Central memory CD4-positive, alpha-beta T cell (primary cell): ENCODE measurements at places on chromosomes 12 and 14.

- DNase-seq, result peak; percentile 62
Measured at GRCh38 chr12:122081697-122082221, 3.2 kb downstream of the MLXIP start.

DNA sequence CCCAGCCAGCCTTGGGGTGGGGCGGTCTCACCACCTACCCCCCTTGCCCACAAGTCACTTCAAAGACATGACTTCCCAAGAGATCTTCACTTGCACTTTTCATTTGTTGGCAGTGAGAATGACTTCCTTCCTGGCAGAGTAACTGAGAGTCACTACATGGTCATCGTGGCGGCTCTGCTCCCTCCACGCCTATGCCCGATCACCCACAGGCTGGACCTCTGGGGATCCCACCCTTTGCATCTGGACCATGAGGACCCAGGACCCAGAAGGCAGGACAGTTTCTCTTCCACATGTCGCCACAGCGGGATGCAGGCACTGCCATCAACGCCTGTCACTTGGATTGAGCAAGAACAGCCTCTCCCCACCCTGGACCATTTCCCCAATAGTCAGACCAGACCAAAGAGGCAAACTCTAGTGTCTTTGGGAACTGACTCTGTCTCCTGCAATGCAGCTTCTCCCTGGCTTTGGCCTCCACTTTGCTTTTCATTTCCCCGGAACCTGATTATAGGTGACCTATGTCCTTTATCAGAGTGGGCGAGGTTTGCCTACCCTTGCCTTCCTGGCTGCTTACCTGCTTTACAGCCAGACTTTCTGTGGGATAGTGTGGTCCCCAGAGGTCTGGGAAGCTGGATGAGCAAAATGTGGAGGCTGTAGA, 3.6 kb downstream of the VDR start:
- DNase-seq, result peak; percentile 9

GRCh38 chr12:95225645-95226212, 8.1 kb downstream of the VEZT start:
- DNase-seq, result no peak

GRCh38 chr14:21536418-21537089, 10.4 kb upstream of the SALL2 start:
- no peak for DNase-seq

DNA sequence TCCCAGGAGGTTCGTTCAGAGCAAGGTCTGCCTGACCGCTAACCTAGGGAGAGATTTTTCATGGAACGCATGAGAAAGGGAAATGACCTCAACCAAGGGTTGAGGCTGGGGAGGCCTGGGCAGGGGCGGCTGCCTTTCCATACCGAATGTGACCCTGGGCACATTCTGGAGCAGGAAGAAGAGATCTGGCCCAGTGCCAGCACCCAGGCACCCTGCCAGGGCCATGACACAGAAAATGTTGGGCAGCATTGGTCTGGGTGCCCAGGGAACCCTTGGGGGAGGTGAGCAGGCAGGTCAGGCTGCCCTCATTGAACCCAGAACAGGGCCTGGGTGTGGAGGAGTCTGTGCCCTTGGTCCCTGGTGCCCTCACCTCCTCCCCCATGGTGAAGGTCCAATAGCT, 106.8 kb downstream of the CALM1 start:
- DNase-seq, result no peak

DNA sequence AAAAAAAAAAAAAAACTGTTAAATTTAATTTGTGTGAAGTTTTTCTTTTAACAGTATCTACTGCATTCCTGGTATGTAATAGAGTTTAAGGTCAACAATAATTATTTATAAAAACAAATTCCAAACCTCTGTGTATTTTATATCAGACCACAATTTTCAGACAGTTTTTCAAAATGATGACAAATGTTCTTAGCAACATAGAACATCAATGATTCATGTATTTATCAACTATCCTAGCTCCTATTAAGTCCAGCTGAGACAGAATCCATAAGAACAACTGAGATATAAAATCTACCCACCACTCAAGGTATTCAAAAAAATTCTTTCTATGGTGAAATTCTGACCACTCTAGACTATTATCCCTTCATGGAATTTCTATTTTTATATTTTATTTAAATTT, 144.5 kb downstream of the EPS8 start:
- DNase-seq, result no peak

DNA sequence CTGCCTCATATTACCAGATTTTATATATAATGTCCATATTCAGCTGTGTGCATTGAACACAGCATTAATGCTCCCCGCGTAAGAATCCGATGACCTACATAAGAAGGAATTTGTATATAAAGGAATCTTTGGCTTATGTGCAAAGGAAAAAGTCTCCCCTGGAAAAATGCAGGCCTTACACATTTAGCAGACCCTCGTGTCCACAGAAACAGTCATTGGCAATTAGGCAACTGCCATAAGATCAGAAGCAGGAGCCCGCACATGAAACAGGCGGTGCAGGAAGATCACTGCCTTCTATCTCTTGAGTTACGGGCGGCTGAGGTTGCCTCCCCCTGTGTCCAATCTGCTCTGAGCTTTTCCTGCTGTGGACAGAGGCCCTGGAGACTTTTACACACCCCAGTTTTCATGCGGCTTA, 63.2 kb upstream of the RFX4 start:
- DNase-seq, result no peak

GRCh38 chr14:78631551-78631950, 461.4 kb downstream of the NRXN3 start:
- no peak for DNase-seq

GRCh38 chr14:38791862-38792261, 311.2 kb downstream of the SEC23A start:
- no peak for DNase-seq

- no peak for DNase-seq
Measured at GRCh38 chr14:103199124-103199523, 75.9 kb downstream of the TNFAIP2 start.

DNA sequence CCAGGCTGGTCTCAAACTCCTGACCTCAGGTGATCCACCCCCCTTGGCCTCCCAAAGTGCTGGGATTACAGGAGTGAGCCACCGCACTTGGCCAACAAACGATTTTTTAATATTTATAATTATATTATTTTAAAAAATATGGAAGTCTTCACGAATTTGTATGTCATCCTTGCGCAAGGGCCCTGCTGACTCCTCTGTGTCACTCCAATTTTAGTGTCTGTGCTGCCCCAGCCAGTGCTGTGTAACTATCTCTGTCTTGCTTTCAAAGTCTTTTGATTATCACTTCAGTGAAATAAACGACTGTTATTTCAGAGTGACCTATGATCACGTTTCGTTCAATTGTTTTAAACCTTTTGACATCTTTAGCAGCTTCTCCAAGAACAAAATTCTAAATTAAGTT, 13.1 kb upstream of the MMP17 start:
- DNase-seq, result no peak

GRCh38 chr12:30774599-30774998, 19.8 kb upstream of the CAPRIN2 start:
- DNase-seq, result no peak

DNA sequence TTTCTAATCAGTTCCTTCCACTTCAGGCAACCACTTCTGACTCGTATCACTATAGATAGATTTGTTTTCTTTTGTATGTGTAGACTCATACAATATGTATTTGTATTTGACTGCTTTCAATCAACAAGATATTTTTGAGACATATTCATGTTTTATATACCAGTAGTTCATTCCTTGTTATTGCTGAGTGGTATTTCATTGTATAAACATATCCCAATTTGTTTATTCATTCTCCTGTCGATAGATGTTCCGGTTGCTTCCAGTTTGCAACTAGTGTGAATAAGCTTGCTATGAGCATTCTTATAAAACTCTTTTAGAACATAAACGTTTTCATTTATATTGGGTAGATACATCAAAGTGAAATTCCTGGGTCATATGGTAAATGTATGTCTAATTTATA, 119.2 kb downstream of the FIGNL2 start:
- DNase-seq, result no peak

DNA sequence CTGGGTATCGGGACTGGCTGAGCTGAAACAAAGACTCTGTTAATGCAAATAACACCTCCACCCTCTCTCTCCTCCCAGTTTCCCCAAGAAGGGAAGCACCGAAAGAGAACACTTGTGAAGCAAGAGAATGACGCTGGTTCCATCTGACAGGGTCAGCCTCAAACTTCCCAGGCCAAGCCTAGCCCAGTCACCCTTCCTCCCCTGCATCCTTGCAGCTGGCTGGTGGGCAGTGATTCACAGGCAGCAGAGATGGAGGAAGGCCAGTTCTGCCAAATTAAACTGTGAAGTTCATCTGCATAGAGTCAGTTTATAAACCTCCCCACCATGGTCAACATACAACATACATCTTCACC, 2.8 kb downstream of the LRRC74A start:
- no peak for DNase-seq

DNA sequence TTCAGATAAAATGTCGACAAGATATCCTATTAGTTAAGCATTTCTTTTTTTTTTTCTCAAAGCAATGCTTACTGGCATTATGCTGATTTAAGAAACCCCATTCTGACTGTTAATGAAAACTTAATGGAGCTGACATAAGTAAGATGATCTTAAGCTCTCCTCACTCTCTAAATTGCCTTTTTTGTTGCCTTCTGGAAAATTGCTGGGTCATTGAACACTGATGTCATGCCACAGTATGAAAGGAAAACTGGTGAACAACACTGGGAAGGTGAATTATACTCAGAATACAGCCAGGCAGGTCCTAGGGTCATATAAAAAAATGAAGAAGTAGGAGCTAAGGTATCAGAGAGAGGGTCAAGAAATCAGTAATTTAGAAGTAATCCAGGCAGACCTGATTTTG, 179.9 kb downstream of the BTG1 start:
- no peak for DNase-seq

DNA sequence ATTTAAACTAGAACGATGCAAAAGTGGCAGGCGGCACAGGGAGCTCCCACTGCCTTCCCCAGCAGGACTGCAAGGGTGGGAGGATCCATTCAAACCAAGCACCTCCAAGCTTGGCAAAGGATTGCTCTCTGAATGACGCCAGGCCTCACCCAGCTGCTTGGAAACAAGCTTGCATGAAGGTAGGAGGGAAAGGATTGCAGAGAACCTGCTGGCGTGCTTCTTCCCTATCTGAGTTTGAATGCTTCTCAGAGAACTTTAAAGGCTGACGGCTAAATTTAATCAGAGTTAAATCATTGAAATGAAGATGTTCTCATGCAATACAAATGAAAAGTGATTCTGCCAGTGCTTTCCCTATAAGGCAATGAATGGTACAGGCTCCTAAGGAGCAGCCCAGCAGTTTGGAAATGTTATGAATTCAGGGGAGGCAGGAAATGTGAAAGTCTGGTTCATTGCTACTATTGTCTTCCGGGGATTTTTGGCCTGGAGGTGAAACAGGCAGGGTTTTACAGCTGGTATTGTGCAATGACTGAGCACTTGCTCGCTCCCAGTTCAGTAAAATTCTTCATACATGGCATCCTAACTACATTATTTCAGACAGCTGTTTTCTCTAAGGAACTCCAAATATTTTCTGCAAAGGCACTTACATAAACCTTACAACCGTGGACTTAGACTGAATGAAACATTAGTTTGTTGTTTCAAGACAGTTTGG, 31.9 kb upstream of the DUSP6 start:
- no peak for DNase-seq

GRCh38 chr14:58426670-58427280, 556 bp downstream of the TIMM9 start:
- DNase-seq, result no peak

- no peak for DNase-seq
Measured at GRCh38 chr14:56136571-56137452, 18.6 kb downstream of the PELI2 start.

GRCh38 chr12:92506891-92507290, 195.9 kb upstream of the PLEKHG7 start:
- DNase-seq, result no peak

GRCh38 chr14:79663453-79663852, 547.9 kb downstream of the DIO2 start:
- no peak for DNase-seq

DNA sequence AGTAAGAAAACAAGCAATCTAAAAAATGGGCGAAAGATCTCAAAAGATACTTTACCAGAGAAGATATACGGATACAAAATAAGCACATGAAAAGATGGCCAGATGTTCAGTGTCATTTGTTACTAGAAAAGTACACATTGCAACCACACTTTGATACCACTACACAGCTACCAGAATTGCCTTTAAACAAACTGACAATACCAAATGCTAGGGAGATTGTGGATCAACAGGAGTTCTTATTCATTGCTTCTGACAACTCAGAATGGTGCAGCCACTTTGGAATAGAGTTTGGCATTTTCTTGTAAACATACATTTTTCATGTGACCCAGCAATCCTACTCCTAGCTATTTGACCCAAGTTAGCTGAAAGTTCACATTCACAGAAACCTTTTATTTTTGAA, 136.3 kb downstream of the FUT8 start:
- DNase-seq, result no peak

GRCh38 chr14:104280902-104281767, 142.7 kb downstream of the KIF26A start:
- DNase-seq, result no peak

DNA sequence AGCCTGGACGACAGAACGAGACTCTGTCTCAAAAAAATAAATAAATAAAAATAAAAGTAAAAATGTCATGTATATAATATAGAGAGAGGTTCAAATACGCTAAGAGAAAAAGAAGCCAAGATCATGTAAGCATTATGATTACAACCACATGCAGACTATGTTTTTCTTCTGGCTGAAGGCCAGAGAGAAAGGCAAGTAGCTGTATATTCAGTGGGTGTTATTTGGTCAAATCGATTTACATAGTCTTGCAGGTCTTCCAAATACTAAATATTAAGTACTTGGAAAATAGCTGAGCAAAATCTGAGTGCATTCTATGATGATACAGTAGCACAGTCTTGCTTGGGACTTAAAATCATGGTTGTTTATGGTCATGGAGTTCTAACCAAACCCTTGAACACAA, 758.0 kb downstream of the DIO2 start:
- DNase-seq, result no peak

GRCh38 chr12:105476616-105477015, 146.1 kb downstream of the C12orf75 start:
- no peak for DNase-seq

GRCh38 chr14:79809849-79810612, 401.3 kb downstream of the DIO2 start:
- no peak for DNase-seq

DNA sequence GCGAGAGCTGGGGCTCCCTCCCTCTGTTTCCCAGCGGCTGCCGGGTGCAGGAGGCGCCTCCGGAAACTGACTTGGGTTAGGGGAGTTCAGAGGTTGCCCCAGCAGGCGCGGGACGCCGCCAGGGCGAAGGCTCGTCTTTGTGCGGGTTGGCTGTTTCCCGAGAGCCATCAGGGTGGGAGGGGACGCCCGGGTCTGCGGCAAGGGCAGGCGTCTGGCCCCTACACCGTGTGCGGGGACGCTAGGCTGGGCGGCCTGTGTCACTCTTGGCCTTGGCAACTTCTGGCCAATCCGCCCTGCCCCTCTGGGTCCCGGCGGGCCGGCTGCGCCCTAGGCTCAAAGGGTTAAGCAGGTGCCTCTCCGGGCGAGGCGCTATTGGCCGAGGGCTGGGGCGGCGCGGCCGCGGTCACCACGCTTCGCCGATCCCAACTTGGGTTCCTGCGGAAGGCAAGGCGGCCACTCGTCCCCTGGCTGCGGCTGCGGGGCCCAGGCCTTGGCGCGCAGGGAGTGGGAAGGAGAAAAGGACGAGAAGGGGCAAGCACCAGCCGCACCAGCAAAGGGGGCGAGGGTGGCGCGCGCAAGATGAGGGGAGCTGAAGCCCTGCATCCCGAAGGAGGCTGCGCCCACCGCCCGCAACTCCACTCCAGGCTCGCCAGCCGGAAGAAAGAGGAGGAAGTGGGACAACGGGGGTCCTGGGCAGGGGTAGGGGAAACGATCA, 5.6 kb upstream of the NPAS3 start:
- no peak for DNase-seq

GRCh38 chr12:74365178-74365964, 172.3 kb upstream of the ATXN7L3B start:
- DNase-seq, result no peak

- DNase-seq, result no peak
Measured at GRCh38 chr14:80211153-80212022, at the start of gene DIO2. DIO2 (minus strand) TSS chr14:80211504; CDS start chr14:80211472, 32 bp downstream.
